Right cardiac atrium (tissue), 5 donors: ENCODE measurements at places on chromosomes 16 and 17. TPM values are rescaled to one million over a fixed set of nuclear protein-coding genes. Genes with fewer than 3 reads are reported as not detected.

The KCNAB3 gene
- 0.50 TPM for polyA plus RNA-seq

The KRT32 gene
- polyA plus RNA-seq: not detected

The NAGS gene
- polyA plus RNA-seq: 1.8 TPM

The SNRNP25 gene
- 108 TPM for polyA plus RNA-seq

The GPR179 gene
- polyA plus RNA-seq: 0.07 TPM
